ENCODE measurements at places on chromosomes 12 and 14.

GRCh38 chr14:104161602-104162367 is 23.4 kb downstream of the KIF26A start:
- no peak for DNase-seq

DNA sequence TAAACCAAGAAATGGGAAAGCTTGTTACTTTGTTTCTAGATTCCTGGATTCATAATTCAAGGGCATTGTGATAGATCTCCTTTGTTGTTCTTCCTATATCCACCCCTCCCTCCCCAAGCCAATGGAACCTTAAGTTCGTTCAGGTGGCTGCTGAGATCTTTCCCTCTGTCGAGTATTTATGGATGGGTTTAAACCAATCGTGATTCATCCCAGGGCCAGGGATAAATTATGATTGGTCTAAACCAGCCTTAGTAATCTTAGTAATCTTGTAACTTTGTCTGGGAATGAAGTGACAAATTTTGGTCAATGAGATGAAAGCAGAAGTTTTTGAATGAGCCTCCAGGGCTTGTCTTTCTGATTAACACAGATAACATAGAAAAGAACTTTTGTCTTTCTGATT is 56.1 kb upstream of the PCED1B start:
- DNase-seq: no peak

DNA sequence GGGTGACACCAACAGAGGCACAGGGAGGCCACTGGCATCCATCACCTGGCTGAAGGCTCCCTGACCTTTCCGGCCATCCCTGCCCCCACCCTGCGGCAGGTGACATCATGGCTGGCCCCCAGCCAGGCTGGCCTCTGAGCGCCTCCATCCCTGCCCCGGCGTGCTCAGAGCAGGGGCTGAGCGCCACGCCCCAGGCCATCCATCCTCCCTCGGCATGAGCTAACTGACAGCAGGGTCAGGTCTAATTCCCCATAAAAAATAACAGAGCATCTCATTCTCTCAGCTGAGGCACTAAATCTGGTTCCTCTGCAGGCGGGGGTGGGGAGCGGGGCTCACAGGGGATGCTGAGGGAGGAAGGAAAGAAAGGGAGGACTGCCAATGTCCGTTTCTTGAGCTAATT is 50.7 kb downstream of the PRIMA1 start:
- DNase-seq: no peak

DNA sequence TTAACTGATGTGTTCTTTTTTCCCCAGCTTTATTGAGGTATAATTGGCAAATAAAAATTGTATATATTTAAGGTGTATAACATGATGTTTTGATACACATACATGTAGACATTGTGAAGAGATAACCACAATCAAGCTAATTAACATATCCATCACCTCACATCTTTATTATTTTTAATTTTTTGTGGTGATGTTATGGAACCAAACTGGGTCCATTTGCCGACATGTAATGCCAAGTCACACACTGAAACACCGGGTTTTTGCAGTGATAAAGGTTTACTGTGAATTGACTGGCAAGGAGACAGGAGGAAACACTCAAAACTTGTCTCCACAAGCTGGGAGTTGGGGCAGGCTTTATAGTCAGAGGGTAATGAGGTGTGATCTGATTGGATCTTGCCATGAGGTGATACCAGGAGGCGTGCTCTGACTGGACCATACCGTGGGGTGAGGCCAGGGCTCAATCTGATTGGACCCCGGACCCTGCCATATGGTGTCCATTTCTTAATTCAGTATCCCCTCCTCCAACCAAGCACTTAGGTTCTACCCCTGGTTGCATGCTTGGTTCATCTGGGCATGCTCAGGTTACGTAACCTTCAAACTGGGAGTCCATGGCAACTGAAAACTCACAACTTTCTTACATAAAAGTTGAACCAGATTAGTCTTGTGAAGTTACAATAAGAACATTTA is 11.8 kb upstream of the WSCD2 start:
- DNase-seq: no peak

DNA sequence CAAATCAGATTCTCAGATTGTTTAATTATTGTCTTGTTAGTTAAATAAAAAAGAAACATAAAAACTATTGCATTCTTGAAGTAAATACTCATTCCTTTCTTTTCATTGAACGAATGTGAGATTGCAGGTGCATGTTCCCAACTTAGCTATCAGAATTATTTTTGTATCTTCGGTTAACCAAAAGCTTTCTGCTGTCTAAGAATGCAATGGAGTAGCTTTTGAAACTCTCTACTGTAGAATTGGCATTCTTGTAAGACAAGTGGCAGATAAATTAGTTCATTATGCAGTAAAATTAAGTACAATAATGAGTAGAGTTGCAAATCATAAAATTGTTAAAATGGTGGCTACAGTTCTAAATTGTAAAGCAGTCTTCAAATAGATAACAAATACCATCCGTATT is 298.1 kb downstream of the ACSS3 start:
- DNase-seq: no peak

DNA sequence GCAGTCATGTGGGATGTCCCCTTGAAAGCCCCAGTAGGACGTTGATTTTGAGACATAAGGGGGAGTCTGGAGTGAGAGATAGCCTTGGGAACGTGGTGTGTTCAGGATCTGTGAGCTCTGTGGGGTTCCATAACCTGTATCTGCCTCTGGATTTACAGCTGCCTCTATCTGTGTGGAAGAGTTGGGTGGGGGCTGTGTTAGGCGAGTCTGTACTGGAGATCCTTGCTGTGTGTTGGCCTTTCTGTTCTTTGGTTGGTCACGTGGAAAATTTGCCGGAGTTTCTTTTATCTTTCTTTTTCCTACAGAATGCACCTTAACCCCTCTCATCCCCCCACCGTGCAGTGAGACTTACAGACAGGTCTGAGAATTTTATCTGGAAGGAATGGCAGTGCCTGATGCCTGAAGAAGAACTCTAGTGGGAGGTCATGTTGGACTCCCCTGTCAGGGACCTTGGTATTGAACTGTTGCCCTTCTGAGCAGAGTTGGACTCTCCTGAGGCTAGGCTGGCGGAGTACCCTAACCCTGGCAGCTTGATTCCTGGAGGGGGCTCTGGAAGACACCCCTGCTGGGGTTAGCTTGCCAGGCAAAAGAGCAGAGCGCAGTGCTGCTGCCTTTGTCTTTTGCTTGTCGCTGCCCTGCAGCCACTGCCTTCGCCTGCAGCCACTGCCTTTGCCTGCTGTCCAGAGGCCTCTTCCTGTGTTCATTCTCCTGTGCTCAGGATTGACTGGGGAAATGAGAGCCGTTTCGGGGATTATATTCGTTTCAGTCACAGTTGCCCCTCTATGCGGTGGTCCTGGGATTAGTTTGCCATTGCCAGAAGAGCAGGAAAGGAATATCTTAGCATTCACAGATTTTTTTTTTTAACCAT is 34.1 kb downstream of the ZNF664 start:
- no peak for DNase-seq

GRCh38 chr12:116299064-116299463 is 21.6 kb upstream of the MED13L start:
- DNase-seq: no peak

DNA sequence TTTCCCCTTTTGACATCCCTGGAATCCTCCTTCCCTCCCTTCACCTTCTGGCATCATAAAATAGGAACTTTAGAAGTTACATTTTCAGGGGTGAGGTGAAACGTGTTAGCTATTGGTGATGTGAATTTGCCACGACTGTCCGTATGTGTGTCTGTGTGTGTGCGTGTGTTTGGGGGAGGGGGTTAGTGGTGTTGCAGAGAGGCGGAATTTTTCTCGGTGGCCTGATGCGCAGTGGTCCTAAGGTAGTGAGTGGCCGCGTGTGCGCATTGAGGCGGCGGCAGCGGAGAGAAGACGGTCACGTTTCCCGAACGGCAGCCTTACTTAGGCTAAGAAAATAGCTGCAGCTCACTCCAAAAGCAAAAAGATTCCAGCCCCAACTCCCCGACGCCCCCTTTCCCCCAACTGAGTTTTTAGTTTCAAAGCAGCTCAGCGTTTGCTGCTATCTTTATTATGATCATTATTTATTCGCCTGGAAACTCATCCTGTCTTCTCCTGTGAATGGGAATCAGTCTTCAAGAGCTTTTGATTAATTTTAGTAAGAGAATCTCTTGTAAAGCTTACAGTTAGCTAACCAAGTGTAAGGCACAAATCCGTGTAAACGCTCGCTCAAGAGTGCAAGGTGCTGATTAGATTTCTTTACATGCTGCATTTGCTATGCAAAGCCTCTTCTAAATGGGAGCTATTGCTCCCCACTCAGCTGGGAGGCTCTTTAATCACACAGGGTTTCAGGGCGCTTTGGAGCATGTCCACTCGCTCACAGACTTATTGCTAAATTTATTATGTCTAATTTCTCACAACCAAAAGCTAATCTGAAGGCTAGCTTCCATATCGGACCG is 4.7 kb downstream of the FLRT2 start:
- DNase-seq: no peak

DNA sequence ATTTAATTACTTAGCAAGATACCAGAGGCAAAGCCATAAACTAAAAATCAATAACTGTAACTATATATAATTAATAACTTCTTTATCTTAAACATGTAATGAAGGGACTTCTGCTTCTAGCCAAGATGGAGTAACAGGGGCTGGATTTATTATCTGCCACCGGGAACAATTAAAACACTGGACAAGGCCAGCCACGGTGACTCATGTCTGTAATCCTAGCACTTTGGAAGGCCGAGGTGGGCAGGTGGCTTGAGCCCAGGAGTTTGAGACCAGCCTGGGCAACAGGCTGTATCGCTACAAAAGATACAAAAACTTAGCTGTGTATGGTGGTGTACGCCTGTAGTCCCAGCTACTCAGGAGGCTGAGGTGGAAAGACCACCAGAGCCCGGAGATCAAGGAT is 113.6 kb downstream of the TAOK3 start:
- no peak for DNase-seq

DNA sequence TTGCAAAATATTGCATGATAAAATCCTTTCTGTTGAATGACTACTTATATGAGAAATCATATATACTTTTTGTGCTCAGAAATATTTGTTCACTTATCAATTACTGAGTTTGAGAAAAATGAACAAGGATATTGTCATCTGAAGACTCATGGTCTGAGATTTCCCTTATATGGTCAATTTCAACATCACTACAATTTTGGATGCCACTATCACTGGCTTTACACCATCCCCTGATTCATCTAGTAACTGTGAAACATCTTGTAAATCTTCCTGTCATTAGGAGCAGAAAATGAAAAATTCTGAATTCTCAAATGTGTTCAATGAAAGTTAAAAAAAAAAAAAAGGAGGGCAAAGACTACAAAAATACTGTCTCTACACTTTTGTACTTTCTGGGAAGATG is 21.8 kb upstream of the GXYLT1 start:
- DNase-seq: no peak

DNA sequence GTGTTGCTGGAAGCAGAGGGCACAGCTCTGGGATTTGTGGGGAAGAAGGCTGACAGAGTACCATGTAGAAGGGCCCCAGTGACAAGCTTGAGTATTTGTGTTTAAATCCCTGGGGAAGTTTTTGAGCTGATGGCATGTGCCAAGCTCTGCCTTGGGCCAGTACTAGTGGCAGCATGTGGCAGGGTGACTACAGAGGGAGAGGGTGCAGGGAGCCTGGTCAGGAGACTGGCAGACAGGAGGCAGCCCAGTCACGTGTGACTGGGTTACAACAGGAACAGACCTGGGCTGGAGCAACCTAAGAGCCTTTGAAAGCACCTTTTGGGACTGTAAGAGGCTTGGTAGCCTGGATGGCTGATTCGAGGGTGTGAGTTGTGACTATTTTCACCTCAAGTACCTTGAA is 112.1 kb downstream of the TSPAN9 start:
- DNase-seq: no peak

GRCh38 chr12:112361271-112361670 is 21.0 kb downstream of the HECTD4 start:
- no peak for DNase-seq

DNA sequence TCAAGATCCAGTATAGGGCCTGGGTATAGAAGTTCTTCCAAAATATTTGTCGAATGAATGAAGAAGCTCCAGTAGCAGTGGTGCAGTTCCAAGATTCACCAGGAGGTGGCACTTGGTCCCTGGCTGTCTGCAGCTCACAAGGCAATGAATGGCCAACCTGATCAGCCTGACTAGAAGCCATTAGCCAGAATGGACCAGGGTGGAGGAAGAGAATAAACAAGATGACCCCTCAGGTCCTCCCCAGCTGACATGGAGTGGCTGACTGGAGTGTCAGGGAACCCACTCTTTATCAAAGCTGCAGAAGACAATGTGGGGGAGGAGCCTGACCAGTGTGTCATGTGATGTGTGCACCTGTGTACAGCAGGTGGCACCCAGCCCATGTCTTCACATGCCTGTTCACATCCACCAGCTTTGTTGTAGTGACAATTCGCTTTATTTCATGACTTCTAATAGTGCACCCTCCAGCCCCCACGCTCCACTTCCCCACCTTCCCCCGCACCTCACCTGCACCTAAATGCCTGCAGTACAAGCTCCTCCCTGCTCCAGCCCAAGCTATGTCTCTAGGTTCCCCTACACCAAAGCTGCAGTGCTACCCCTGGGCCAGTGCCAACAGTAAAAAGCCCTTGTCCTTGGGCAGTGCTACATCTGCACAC is 3.0 kb downstream of the LTBP2 start:
- DNase-seq: peak; percentile 85

- no peak for DNase-seq
Measured at GRCh38 chr12:74889563-74890236, 319.9 kb downstream of the KCNC2 start.

- no peak for DNase-seq
Measured at GRCh38 chr14:81269979-81270375, 49.2 kb upstream of the GTF2A1 start.

GRCh38 chr14:65208548-65208947 is 106.2 kb upstream of the MAX start:
- no peak for DNase-seq
